Stimulated activated CD8-positive, alpha-beta memory T cell treated with anti-CD3 and anti-CD28 coated beads, Interleukin-4, amount 100 ng/mL, for 1 hour (primary cell): ENCODE measurements at places on chromosomes 2 and 18.

DNA sequence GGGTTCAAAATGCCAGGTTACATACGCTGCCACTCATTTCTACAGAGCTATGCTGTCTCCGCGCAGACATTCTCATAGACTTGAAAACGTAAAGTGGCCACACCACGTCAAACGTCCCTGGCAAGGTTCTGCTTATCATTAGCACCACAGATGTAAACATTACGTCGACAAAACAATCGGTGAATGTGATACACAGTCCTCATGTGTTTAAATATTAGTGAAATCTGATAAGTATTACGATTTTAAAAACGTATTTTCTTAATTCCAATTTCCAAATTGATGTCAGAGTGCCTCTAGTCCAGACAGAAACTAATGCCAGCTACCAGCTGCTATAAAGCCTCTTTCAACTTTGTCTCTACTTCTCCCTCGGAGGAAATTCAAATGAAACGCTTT lies 1.2 kb downstream of the STK17B start:
- DNase-seq, result no peak

GRCh38 chr2:111138839-111139238 lies 18.1 kb downstream of the BCL2L11 start:
- DNase-seq, result no peak

DNA sequence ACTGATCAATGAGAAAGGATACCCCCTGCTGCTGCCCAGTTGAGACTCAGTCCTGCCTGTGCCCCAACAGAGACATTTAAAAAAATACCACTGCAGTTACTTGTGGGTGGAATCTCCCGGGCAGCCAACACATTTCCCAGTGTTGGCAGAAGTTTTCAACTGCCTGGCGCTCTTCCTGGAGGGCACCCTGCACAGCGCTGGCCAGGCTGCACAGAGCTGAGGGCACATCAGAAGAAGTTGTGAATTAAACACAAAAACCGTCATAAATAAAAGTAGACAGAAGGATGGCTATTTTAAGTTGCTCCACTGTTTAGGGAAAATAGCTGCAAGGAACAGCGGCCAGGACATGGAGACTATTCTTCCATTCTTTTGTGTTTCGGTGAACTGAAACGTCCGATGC lies 110.2 kb upstream of the THOC1 start:
- no peak for DNase-seq

DNA sequence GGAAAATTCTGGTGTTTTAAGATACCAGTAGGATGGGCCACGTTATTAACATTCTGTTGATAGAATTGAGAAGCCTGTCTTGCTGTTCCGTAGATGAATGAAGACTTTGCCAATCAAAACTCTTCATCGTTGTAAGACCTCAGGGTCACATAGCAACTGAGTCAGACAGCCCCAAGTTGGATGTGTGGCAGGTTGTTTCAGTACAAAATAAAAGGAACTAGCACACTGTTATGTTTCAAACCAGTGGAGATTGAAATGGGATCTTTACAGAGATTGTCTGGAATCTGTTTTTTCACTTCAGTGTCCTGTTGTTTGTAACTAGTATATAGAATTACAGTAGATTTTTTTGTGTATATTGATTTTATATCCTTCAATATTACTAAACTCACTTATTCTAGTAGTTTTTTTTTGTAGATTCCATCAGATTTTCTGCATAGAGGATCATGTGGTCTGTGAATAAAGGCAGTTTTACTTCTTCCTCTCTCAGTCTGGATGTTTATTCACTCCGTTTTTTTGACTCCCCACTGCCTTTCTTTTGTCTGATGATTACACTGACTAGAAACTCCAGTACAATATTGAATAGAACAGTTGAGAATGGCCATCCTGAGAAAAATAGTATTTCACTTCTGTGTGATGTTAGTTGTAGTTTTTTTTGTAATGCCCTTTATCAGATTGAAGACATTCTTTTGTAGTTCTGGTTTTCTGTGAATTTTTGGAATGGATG lies 22.7 kb downstream of the EPC2 start:
- no peak for DNase-seq

- no peak for DNase-seq
Measured at GRCh38 chr2:218734190-218734975, 23.7 kb downstream of the TTLL4 start.

DNA sequence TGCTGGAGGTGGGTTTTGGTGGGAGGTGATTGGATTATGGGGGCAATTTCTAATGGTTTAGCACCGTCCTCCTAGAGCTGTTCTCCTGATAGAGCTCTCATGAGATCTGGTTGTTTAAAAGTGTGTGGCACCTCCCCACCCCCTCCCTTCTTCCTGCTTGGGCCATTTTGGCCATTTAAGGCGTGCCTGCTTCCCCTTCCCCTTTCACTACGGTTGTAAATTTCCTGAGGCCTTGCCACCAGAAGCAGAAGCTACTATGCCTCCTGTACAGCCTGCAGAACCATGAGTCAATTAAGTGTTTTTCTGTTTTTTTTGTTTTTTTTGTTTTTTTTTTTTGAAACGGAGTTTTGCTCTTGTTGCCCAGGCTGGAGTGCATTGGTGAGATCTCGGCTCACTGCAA lies 335.7 kb upstream of the HS6ST1 start:
- no peak for DNase-seq
